Glomerular endothelial cell (primary cell): ENCODE measurements at places on chromosomes 12 and 14. TPM values are rescaled to one million over a fixed set of nuclear protein-coding genes. Genes with fewer than 3 reads are reported as not detected.

DNA sequence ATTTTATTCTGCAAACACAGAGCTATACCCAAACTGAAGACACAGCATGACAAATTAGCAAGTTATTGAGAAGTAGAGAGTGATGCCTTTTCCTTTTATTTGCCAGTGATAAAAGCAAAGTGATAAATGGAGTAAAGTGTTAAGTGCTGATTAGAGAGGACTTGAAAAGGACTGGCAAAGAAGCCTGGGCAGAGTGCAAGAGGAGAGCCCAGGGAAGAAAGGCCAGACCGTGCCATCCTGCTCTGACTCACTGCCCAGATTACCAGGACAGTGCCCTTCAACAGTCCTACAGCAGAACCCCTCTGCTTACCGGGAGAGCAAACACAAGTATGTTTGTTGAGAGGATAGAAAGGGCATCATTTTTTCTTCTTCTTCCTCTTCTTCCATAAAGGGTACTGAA, 106.5 kb downstream of the ETV6 start:
- no peak for DNase-seq

DNA sequence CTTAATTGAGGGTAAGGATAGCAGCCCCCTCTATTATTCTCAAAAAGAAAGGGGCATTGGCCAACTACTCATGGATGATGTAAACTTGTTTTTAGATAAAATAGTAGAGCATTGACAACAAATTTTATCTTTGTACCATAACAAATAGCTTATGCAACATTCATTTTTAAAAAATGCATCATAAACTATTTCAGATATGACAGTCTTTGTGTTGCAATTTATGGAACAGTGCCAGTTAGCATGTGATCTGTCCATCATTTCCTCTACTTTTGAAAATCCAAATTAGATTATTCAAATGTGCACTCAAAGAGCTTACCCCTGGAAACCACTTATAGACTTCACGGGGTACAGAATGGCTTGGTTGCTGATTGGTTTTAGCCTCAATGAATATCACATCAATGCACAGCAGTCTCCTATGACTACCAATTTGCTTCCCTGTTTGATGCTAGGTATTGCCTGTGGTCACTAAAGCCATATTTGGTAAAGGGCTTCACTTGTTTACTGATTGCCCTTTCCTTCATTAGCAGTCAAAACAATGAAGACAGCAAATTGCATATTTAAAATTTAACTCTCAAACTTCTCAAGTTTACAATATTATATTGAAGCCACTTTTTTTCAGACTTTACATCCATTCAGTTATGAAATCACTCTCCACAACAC, 274.9 kb upstream of the MGAT4C start:
- no peak for DNase-seq

- no peak for DNase-seq
These were observed 1.1 kb downstream of the PDE3A start for GRCh38 chr12:20369305-20370013.

GPR84 gene
- not detected in 2 replicates for total RNA-seq

MUCL1 gene
- not detected in 2 replicates for total RNA-seq

SMOC1 gene
- 1.1 TPM in 1 of 2 replicates, not detected in the other for total RNA-seq
